ENCODE measurements at places on chromosomes 1 and 21.

DNA sequence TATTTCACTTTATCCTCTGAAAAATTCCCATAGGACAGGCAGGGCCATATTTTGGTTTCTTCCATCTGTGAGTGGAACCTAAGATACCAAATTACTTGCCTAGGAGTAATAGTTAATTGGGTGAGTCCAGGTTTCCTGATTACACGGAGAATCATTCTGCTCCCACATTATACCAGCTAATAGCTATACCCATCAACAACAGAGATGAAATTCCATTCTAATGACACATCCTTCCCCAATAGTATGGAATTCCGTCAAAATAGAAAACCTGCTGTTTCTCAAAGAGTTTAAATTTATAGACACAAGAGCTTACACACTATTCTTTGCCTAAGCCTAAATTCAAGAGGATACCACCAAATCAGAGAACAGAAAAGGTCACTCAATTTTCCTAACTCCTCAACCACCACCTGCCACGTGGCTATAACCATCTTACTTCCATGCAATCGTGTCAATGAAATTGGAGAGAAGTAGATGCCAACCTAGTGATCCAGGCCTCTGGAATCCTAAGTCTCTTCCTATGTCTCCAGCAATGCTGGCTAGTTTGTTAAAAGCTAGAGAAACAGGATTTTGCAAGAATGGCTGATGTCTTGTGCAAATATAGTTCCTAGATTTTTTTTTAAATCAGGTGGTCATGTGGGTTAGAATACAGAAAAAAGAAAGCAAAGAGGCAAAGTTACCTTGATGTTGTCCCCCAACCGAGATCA is 6.2 kb downstream of the PPT1 start:
- no peak for DNase-seq

GRCh38 chr1:66930823-66931174 is 6.0 kb downstream of the MIER1 start:
- no peak for DNase-seq

DNA sequence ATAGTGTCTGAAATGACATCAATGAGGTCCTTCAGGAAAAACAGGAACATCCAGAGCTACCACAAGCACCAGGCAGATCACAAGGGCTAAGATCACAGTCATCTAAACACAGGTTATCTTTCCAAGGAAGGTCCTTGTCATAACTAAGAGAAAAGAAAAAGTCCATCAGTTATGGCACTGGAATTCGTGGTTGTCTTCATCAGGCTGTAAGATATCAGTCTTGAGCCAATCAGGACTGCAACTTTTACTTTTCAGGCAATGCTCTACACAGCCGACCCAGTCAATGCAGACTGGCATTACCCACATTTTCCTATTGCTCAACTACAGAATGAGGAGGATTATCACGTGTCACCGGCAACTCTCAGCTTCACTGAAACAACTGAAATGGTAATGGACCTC is 26.4 kb downstream of the SORT1 start:
- DNase-seq = no peak

- no peak for DNase-seq
Observed at GRCh38 chr21:38460171-38460742, 38.0 kb downstream of the ERG start.

DNA sequence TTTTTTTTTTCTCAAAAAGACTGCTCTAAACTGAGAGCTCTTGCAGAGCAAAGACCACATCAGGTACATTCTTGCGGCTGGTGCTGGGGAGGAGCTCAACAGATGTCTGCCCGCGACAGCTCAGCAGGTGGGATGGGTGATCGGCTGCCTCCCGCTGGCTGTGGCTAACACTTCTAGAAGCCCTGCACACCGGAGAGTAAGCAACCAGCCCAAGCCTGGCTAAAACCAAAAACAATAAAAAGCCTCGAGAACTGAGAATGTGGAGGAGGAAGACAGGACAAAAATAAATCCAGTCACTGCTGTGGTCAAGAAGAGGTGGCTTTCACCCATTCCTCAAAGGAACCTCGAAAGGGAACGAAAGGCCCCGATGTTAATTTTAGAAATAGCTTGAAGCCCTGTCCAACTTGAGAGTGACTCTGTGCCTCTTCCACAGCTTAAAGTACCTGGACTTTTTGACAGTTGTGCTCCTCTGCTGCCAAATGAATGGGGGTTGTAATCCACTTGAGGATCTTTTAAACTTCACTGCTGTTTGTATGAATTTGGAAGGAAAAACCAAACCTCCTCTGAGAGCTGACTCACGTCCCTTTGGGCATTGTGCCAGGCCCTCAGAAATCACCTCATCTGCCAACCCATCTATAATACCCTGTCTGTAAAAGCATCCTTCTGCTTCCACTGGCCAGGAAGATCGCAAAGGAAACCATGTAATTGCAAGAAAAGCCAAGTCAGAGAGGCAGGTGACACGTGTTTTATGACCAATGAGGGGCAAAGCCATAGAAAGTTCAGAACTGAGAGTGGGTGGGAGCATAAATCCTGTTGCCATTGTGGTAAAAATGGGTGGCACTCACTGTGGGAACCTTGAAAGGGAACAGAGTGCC is 78.6 kb downstream of the KCNN3 start:
- peak; percentile 76 for DNase-seq

DNA sequence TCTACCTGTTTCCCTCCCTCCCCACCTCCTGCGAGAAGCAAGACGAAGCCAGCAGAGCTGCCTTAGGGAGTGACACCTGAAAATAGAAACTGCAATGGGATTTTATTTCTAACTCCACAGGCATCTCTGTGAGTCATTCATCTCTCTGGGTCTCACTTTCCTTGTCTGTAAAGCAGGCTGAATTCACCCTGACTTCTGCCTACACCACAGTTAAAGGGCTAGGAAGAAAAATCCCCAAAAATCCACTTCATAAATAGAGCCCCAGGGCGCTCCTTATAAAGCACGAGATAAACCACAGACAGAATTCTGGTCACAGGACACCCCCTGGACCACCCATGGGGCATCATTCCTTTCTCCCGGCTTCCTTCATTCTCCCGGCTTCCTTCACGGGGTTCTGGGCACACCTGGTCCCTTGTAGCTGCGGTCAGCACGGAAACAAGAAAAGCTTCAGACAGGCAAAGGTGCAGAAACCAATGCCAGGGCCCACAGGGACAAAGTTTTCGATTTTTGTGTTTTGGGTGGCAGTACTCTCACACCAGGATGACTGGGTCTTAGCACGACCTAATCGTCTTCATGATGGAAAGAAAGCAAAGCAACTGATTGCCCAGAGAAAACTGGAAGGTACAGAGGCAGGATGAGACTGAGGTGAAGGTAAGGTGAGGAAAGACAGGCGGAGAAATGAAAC is 2.8 kb upstream of the H6PD start:
- no peak for DNase-seq
